ENCODE measurements at places on chromosomes 1 and 21.

GRCh38 chr1:219347376-219347775 lies 173.7 kb downstream of the LYPLAL1 start:
- DNase-seq: no peak

- peak; percentile 68 for DNase-seq
These were observed 6.7 kb downstream of the AZIN2 start for GRCh38 chr1:33087677-33088076.

DNA sequence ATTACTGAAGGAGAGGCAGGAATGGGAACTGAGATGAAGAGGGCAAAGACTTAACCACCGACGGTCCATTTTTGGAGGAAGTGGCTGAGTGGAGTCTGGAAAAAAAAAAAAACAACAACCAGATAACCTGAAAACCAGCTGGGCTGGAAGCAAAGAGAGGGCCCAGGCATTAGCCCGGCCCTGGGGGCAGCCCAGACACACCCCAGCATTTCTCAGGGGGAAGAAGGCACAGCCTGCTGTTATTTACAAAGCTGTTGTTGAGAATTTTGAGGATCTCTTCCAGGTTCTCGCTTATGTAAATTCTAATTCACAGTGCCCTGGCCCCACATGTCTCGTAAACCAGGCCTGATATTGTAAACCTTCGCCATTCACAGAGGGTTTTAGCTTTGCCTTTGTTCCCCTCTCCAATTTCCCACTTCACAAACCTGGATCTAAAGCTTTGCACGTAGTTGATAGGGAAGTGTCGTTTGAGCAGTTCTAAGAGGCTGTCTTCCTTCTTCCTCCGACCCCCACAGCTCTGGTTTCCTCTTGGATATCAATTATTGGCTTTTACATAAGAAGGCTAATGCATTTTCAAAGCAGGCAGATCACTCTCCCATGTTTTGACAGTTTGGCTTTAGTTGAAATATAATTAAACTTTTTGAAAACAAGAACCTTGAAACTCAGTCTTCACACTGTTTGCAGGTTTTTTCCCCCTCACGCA lies 161.8 kb upstream of the IRF2BP2 start:
- DNase-seq: no peak

- DNase-seq: no peak
These were observed 256.9 kb downstream of the BACH1 start for GRCh38 chr21:29555601-29556000.

- DNase-seq: no peak
These were observed 376 bp downstream of the GBP1 start for GRCh38 chr1:89064632-89065031.

DNA sequence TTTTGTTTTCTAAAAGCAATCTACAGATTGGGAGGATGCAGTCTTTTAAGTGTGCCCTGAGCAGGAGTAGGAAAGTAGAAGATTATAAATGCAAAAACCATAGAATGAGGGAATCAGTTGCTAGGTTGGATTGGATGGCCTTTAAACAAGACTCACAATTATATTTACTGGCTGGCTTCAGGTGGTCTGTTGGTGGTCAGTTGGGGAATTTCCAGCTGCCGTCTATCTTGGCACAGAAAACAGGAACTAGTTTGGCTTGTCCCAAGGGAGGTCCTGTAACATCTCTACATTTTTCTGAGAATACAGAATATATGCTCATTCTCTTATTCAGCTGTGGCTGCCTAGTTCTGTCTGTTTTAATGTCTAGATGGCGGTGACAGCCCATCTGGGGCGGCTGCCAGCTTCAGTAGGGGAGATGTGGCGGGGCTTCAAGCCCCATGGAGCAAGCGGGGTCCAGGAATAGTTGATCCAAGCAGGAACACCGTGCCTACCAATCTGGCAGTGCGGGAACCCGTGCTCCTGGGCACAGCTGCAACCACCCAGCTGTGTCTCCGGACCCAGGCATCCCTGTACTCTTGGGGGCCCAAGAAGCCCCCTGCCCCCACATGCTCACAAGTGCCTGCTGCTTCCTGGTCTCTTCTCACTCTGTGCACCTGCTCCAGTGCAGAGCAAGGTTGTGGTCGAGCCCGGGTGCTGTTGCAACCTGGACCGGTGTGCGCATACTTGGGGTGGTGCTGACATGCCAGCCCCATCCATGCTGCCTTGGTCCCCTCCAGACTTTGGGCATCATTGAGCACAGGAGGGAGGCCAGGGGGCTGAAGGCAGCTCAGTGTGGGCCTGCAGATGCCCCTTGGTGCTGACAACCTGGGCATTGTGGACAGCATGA lies 1182.6 kb downstream of the AMY1C start:
- no peak for DNase-seq

- DNase-seq: no peak
These were observed 66.1 kb downstream of the CD2 start for GRCh38 chr1:116820369-116820768.

DNA sequence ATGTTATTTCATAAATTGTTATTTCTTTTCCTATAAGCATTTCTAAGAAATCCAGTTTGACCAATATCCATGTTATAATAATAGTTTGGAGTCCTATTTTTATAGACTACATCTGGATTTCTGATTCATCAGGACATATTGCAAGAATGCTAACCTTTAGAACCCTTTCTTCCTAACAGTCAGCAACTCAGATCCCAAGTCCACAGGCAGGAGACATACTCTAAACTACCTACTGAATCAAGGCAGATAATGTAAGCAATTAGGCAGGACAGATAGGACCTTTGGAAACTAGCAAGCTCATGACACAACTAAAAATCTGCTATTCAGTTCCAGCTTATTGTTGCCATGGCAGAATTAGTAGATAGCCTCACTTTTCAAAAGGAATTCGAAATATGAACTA lies 104.1 kb downstream of the DENND1B start:
- no peak for DNase-seq

- DNase-seq: no peak
These were observed 510.6 kb downstream of the NCAM2 start for GRCh38 chr21:21508859-21509258.

DNA sequence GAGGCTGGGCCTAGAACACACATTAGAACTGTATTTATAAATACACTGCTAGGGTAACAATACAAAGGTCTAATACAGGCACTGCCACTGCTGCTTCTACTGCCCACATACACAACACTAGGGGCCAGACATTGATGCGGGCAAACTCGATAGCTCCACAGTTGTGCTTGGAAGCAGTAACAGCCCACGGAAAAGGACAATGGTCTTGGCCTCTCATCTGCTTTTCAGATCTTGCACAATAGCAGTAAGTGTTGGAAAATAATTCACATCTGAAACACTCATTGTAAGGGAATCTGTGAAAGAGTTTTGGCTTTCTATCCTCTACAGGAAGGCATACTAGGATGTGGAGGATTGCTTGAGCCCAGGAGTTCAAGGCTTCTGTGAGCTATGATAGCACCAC lies 6.9 kb upstream of the SPOCD1 start:
- no peak for DNase-seq

GRCh38 chr1:170162459-170163246 lies 16.9 kb downstream of the NTMT2 start:
- no peak for DNase-seq

GRCh38 chr1:159187647-159188374 lies 16.4 kb downstream of the CADM3 start:
- DNase-seq: no peak

DNA sequence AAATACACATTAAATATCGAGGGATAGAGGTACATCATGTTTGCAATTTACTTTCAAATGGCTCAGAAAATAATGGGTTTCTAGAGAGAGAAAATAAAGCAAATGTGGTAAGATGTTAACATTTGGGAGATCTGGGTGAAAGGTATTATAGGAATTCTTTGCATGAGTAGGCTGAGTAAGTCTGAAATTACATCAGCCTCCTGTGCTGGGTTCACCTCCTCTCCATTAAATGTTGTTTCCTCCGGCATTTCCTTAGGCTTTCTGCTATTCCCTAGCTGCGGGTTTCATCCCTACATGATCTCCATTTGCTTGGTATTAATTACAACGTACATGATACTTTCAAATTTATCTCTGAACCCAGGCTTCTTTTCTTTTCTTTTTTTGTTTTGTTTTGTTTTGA lies 31.6 kb downstream of the ZMYND12 start:
- no peak for DNase-seq

DNA sequence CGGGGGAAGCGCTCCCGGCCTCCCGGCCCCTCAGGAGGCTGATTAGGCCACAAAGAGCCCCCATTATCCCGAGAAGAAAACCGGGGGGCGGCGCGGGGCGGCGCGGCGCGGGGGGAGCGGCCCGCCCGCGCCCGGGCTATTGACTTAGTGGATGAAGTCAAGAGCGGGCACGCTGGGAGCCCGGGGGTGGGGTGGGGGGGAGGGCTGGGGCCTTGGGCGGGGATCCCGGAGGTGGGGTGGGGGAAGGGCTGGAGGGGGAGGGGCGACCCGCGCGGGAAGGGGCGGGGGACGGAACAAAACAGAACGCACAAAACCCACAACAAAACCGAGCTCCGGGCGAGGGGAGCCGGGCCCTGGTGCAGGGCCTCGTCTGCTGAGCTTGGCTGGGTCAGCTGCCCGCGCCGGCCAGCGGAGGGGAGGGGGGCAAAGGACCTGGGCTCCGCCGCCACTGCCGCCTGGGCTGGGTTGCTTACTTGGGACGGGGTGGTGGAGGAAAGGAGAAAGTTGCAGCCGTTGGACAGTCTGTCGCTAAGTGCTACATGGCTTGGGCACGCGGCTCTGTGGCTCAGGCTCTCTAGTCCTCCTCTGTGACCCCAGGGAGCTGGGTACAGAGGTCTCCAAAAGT lies 16.3 kb downstream of the PAX7 start:
- no peak for DNase-seq

- DNase-seq: no peak
These were observed 28.8 kb downstream of the SLC5A9 start for GRCh38 chr1:48251323-48251722.

DNA sequence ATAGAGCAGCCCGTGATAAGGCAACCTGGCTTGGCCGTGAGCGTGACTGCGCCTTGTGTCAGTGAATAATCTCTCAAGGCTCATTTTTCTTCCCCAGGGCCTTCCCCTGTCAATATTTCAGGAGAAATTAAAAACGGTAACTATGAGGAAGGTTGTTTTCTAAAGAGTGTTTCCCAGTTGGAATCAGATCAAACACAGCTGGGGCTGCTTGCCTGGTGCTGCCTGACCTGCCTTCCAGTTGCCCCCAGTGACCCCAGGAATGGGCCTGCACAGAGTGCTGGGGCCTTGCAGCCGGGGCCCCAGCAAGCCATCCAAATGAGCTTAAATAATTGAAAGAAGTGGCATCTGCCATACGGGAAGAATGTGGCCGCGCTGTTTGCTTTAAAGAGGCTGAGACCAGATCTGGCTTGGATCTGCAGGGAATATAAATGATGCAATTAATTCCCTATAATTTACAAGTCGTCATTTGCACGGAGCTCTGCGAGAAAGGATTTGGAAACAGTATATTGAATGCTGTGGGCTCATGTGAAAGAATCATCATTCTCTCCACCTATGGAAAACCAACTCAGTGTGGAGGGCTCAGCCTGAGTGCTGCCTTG lies 203.9 kb downstream of the C1orf94 start:
- no peak for DNase-seq

DNA sequence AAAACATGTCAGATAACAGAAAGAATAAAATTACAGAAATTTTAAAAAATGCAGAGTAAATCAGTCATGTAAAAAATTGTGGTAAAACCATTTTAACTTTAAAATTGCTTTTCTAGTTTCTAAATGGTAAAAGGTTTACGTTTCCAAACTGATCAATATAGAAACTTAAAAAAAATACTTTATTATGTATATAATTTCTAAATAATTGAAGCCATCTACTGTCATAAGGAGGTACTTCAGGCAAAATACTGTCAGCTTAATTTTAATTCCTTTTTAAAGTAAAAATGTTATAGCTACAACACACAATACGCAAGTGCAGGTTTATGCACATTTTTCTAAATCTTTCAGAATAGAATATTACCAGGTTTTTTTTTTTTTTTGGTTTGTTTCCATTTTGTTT lies 159.9 kb downstream of the HFM1 start:
- DNase-seq: no peak

DNA sequence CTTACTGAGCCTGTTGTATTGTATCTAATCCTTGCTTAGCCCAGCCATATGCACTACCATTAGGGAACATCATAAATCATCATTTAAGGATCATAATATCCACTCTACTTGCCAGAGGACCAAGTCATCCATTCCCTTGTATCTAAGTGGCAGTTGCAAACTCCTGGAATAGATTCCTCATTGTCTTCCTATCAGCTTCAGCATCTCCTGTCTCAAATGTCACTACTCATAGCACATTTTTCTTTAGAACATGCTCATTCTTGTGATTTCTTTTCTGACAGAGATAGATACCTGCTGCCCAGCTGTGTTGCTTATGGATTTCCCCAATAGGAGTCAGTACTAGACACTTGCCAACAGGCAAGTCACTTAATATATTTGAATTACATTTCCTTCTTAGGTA lies 84.3 kb downstream of the OLFML3 start:
- peak; percentile 27 for DNase-seq

- peak; percentile 51 for DNase-seq
These were observed 635.9 kb downstream of the MATN1 start for GRCh38 chr1:30087465-30087864.

GRCh38 chr1:180112091-180112490 lies 42.6 kb upstream of the QSOX1 start:
- no peak for DNase-seq

GRCh38 chr21:38937286-38937790 lies 131.6 kb downstream of the ETS2 start:
- no peak for DNase-seq

DNA sequence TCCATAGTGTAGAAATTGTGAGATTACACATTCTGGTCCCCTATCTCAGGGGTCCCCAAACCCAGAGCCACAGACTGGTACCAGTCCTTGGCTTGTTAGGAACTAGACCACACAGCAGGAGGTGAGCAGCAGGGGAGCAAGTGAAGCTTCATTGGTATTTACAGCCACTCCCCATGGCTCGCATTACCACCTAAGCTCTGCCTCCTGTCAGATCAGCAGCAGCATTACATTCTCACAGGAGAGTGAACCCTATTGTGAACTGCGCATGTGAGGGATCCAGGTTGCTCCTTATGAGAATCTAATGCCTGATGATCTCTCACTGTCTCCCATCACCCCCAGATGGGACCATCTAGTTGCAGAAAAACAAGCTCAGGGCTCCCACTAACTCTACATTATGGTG lies 229.7 kb upstream of the IRF2BP2 start:
- peak; percentile 44 for DNase-seq

DNA sequence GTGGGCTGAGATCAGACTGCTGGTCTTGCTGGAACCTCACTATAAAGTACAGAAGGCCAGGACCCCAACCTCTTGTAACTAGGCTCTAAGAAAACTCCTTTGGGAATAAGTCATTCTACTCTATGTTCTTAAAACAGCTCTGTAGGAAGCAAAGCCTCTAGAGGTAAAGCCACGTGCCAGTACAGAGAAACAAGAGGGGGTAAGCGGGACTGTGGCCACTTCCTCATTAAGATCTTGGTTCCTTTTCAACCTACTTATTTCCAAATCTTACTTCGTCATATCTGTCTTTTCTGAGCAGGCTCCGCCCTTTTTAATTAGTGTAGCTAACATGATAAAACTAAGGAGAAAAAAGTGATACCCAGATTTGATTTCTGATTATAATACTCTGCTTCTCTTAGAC lies 3.8 kb downstream of the NCSTN start:
- DNase-seq: peak; percentile 87

GRCh38 chr1:150796374-150796773 lies 11.7 kb downstream of the CTSK start:
- DNase-seq: peak; percentile 23

- no peak for DNase-seq
These were observed 42.4 kb upstream of the AK4 start for GRCh38 chr1:65105596-65105995.

- no peak for DNase-seq
These were observed 146.7 kb upstream of the NFIA start for GRCh38 chr1:60935599-60936110.

- no peak for DNase-seq
These were observed 102.6 kb downstream of the CYYR1 start for GRCh38 chr21:26470351-26471098.

Measured in Karpas-422 (cell line).